ENCODE measurements at places on chromosomes 7 and 10.
A peak's percentile ranks its signal among the peaks of the same experiment; 100 is the strongest.

DNA sequence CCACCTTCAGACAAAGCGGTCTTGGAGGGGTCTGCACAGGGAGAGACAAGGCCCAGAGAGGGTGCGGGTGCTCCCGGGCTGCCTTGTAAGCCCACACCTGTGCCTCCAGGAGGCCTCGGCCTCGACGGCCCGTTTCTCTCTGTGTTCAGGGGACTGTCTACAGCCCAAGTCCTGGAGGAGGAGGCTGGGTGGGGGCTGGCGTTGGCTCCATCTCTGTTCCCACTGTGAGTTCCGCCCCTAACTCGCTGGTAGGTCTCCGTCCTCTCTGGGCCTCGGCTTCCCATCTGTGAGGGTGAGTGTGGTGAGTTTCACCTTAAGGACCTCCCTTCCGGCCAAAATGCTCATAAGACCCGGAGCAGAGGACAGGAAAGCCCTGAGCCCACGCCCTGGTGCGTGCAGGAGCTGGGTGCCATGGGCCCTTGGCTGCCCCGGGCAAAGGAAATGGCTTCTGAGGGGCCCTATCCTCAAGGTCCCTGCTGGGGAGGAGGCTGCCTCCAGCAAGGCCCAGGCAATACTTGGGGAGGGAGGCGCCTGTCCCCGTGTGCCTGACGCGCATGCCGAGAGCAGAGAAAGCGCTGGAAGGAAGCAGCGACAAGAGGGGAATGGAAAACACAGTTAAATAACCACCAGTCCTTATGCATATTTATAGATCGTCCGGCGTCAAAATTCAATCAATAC is 276.8 kb downstream of the ELFN1 start:
- DNase-seq, result no peak

- DNase-seq, result no peak
Observed at GRCh38 chr10:77041636-77042258, 595.9 kb downstream of the KCNMA1 start.

GRCh38 chr7:118005026-118005425 is 131.8 kb upstream of the CTTNBP2 start:
- DNase-seq, result no peak

- no peak for DNase-seq
Observed at GRCh38 chr10:1064964-1065247, 8.7 kb downstream of the WDR37 start.

DNA sequence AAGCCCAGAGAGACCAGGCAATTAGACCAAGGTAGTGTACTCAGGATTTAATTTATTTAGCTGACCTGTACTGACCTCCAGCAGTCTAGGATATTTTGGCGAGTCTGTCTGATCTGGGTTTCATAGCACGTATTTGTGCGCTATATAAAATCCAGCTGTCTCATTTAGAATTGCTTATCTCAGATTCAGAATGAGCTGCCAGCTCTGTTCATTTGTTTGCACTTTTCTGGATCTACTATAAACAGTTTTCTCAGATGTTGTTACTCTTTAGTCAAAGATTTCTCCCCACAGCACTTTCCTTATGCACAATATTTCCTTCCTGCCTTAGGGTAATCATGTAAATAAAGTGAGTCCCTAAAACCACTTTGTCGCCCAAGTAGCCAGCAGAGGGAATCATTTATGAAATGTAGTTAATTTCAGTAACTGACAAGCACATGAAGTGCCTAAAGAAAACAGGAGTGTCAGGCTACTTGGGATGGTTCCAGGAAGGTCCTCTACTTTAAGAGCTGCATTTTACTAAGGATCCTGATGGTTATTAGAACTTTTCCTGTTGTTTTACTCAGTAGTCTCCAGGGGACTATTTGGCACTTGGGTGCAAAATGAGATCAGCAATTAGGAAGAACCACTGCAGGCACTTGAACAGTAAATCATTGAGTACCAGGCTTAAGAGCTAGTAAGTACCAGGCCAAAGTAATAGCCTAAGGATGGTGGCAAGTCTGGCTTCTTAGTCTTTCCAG is 226.4 kb downstream of the TWIST1 start:
- no peak for DNase-seq

DNA sequence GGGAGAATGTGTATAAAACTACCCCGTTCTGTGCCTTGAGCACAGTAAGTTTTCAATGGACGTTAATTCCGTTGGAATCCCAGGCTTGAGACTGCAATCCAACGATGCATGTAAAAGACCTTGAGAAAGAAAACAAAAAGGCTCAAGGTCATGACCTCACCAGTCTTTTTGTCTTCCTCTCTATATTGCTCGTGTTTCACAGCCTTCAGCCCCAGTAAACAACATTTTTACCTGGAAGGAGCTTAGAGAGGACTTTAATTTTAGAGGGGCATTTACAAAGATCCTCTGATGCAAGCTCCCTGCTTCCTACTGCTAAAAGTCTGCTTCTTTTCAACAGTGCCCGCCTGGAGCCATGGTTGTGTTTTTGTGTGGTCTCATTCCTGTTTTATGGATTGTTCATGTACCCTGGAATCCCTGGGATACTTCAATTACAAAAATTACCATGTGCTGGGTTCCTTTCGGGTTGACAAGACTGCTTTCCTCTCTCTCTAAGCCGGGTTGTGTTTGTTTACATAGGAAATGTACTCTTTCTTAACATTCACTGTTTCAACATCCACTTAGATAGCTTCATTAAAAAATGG is 320.1 kb upstream of the NFE2L3 start:
- no peak for DNase-seq

DNA sequence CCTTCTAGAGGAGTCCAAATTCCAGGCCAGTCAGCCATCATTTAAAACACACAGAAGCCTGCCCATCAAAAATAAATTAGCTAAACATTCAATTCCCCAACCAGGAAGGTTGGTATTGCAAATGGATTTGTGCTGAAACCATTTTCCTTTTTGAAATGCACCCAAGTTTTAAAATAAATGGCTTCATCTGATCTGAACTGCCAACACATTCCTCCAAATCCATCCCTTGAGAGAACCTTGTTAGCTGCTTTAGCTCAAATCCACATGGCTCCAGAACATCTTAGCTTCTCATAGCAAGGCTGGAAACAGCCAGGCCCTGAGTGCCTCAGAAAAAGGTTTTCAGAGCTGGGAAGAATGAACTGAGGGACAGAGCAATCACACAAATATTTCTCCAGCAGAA is 306.3 kb downstream of the FZD1 start:
- no peak for DNase-seq

- no peak for DNase-seq
Observed at GRCh38 chr7:117217106-117218035, 105.5 kb downstream of the WNT2 start.

DNA sequence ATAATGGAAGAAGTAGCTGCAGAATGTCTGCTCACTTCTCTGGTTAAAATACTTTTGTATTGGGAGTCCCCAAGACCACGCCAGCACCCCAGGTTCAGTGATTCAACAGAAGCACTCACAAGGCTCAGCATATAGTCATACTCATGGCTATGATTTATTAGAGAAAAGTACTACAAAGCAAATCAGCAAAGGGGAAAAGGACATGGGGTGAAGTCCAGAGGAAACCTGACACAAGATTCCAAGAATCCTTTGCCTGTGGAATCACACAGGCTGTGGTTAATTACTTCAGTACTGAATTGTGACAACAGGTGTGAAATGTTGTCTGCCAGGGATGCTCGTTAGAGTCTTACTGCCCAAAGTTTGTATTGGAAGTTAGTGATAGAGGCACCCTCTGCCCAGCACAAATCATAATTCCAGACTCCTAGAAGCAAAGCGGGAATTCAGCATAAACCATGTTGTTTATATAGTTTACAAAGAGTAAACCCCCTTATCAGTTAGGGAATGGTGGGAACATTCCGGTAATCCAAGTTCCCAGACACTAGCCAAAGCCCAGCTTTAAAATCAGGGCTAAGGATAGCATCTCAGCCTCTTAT is 79.4 kb downstream of the HYCC1 start:
- no peak for DNase-seq

GRCh38 chr7:132234711-132235110 is 341.6 kb downstream of the PLXNA4 start:
- DNase-seq, result no peak

DNA sequence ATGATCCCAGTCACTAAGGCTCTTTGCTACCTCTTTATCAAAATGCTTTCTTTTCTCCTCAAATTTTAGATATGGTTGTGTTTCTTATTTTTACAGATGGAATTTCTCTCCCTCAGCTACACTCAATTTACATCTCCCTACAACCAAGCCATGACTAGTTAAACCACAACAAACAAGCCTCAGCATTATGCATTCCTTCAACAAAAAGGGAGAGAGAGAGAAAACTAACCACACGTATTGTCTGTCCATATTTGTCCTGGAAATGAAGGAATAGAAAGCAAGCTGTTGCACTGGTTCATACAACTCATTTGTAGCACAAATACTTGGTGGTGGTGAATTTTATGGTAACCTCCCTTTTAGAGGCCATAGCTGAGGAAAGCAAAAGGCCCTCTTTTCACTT is 286.4 kb downstream of the AHR start:
- no peak for DNase-seq

DNA sequence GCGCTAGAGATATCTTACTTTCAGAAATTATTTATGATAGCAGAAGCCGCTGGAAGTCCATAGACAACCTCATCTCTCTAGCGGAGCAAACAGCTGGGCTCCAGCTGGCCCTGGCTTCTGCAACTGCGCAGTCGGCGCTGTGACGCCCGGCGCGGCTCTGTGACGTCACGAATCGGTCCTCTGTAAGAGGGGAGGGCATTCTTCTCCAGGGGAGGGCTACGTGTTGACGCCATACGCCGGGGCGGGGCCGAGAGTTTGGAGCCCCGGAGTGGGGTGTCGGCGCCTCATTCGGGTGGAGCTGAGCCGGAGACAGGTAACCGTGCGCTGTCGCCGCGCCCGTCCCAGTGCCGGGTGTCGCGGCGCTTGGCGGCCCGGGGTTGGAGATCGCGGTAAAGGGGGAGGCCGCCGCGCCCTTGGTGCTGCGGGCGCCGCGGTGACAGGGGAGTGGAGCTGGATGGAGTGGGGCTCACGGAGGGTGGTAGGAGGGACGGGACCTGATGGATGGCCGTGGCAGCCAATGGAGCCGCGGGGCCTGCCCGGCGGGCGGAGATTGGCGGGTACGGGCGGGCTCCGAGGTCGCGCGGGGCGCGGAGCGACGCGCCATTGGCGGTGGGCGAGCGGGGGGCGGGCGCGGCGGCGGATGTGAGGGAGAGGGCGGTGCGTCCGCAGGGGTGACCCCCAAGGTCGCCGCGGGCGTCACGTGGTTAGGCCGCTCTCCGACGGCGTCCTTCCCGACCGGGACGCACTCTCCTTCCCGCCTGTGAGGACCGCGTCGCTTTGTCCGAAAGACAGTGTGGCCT is at the start of gene OGDH:
TSS of gene OGDH (plus strand) at position 287 of the 800 bp plus-strand sequence. CDS start 17,717 bp downstream, outside the sequence.
- peak; percentile 100 for DNase-seq

- DNase-seq, result no peak
Observed at GRCh38 chr7:92872701-92873100, 36.3 kb upstream of the CDK6 start.

- DNase-seq, result no peak
Observed at GRCh38 chr7:158976468-158976848, 120.1 kb downstream of the DYNC2I1 start.

GRCh38 chr10:1854271-1854670 is 116.9 kb upstream of the ADARB2 start:
- no peak for DNase-seq

DNA sequence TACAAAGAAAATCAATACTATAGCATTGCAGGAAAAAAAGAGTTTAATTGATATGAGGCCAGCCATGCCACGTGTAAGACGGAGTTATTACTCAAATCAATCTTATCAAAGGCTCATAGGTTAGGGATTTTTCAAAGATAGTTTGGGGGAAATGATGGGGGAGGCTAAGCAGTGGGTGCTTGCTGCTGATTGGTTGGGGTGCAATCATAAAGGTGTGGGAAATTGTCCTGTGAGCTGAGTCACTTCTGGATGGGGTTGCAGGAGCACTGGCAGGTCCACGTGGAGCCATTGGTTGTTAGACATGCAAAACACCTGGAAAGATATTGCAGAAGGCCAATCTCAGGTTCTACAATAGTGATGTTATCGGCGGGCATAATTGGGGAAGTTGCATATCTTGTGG is 319.2 kb upstream of the COBL start:
- DNase-seq, result no peak

GRCh38 chr10:61994405-61995219 is 93.1 kb downstream of the ARID5B start:
- DNase-seq, result no peak

- no peak for DNase-seq
Observed at GRCh38 chr10:84783386-84783785, 455.0 kb downstream of the CCSER2 start.

GRCh38 chr7:94654783-94655125 is 1.2 kb downstream of the SGCE start:
- DNase-seq, result no peak

Data from dorsolateral prefrontal cortex (tissue), 122 donors.